Activated naive CD4-positive, alpha-beta T cell treated with anti-CD3 and anti-CD28 coated beads for 36 hours (primary cell): ENCODE measurements at places on chromosomes 5 and 9.

DNA sequence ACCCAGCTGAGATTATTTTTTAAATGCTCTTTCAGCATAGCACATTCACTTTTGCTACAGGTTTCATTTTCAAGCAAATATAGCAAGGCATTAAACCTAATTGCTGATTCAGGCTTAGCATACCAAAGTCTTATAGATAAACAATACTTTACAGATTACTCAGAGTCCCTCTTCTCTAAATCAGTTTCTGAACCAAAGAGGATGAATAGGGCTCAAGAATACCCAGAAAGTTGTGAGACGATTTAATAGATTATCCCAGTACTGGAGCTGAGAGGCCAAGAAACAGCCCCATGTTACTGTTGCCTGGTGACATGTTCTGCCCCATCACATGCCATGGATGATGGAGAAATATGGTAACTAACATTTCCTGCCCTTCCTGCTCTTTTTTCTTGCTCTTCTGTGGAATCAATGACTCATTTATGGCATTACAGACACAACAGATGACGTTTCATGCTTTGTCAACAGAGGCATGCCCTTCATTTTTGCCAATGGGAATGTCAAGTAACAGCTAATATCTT, 18.1 kb upstream of the SSBP2 start:
- H3K4me3 ChIP-seq = no peak overlapping the region
- no peak for DNase-seq
- no peaks in the 10 kb centered on the region for H3K36me3 ChIP-seq
- peaks cover 5% of the 10 kb centered on the region for H3K4me1 ChIP-seq

DNA sequence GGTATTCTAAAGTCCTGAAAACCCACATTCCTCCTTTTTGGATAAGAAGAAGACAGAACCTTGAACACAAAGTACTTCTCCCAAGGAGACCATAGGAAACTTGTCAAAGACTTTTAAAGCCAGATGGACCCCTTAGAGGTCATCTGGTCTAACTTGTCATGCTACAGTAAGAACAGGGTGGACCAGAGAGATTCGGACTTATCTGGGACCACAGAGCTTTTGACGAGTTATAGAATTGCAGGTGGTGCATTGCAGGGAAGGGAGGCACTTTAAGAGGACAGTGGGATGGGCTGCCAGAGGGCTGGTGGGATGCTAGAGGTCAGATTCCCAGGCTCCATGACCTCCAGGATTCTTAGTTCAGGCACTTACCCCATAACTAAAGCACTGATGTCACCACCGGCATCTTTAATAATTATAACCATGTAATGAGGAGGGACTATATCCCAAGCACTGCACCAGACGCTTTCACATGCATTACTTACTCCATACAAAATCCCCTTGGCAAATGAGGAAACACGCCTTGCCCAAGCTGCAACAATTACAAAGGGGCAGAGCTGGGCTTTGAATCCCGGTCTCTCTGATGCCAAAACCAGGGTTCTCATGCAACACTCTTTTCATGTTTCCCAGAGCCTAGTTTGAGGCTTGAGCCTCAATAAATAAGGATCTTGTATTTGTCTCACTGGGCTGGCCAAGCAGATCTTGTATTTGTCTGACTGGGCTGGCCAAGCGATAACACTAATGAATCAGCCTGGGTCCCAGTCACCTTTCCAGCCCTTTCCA, 12.8 kb upstream of the GPX3 start:
- no peak overlapping the region for H3K27ac ChIP-seq
- H3K27me3 ChIP-seq = peaks cover 3% of the 10 kb centered on the region
- no peak overlapping the region for H3K4me3 ChIP-seq
- H3K4me1 ChIP-seq = no peaks in the 10 kb centered on the region
- DNase-seq = no peak
- no peaks in the 10 kb centered on the region for H3K36me3 ChIP-seq

GRCh38 chr5:57113481-57113880, 60.4 kb upstream of the GPBP1 start:
- no peaks in the 10 kb centered on the region for H3K27me3 ChIP-seq
- no peak overlapping the region for H3K4me3 ChIP-seq
- no peaks in the 10 kb centered on the region for H3K36me3 ChIP-seq
- H3K4me1 ChIP-seq = peaks cover 9% of the 10 kb centered on the region
- no peak overlapping the region for H3K27ac ChIP-seq

DNA sequence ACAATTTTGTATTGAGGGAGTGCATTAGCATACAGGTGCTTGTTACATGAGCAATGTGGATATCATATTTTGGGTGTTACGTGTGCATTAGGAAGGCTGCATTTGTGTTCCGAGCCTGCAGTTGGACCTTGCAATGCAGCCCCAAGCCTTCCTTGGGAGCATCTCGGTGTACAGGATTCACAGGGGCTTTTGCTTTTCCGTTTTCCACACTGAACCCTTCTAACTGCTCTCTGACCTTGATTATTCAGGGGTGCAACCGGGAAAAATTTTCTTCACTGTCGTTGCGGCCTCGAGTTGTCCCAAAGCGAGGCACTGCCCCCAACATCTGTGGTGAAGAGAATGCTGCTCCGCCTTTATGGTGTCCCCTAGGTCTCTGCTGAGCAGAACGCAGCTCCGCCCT, 80.1 kb upstream of the PLEKHG4B start:
- no peaks in the 10 kb centered on the region for H3K36me3 ChIP-seq
- H3K27ac ChIP-seq = no peak overlapping the region
- H3K4me1 ChIP-seq = no peaks in the 10 kb centered on the region
- DNase-seq = no peak
- H3K4me3 ChIP-seq = no peak overlapping the region

- no peaks in the 10 kb centered on the region for H3K36me3 ChIP-seq
- H3K27ac ChIP-seq = no peak overlapping the region
- H3K4me3 ChIP-seq = peak overlapping the region; percentile 59
- H3K27me3 ChIP-seq = peaks cover 52% of the 10 kb centered on the region
Observed at GRCh38 chr5:72108202-72109061, 1.2 kb downstream of the MAP1B start.

GRCh38 chr9:78397045-78397444, 100.1 kb downstream of the PSAT1 start:
- H3K27ac ChIP-seq = no peak overlapping the region
- DNase-seq = no peak
- H3K36me3 ChIP-seq = no peaks in the 10 kb centered on the region
- no peak overlapping the region for H3K4me3 ChIP-seq

DNA sequence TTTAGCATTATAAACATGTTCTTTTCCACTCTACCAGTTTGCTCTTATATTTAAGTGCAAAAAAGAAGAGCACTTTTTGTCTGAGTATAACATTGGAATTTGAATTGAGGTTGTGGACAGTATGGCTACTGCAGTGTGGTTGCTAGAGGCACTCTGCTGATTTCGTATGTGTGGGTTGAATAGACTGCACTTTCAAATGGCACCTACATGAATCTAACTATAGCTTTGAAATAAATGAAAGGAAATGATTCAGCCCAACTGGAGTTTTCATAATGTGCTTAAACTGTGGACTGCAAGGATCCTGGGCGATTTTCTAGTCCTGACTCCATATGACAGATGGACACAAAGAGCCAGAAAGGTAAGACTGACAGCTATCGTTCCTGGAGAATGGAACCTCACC, 657.6 kb upstream of the RIOK2 start:
- H3K4me1 ChIP-seq = peaks cover 3% of the 10 kb centered on the region
- DNase-seq = no peak
- H3K27me3 ChIP-seq = peaks cover 2% of the 10 kb centered on the region
- H3K36me3 ChIP-seq = no peaks in the 10 kb centered on the region

DNA sequence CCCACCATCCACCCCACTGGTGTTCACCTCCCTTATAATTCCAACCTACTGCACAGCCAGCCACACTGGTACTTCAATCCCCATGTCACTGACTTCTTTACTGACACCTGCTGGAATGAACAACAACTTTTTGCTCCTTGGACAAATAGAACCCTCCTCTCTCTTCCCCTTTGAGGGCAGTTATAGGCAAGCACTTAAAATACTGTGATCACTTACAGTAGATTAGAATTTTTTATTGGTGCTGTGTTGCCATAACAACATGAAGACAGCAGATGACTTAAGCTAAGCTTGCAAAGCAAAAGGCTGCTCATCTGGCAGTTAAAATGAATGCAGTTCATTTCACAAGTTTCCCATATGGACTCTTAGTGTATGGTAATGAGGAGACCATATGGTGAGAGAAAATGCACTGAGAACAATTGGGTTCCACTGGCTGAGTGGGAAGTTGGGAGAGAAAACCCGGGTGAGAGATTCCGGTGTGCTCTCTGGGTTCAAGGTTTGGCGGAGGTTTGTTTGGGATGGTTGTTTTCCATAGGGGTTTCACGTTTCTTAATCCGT, 374.3 kb downstream of the EBF1 start:
- H3K27ac ChIP-seq = no peak overlapping the region
- H3K36me3 ChIP-seq = no peaks in the 10 kb centered on the region
- no peak overlapping the region for H3K4me3 ChIP-seq
- H3K27me3 ChIP-seq = no peaks in the 10 kb centered on the region
- DNase-seq = no peak

DNA sequence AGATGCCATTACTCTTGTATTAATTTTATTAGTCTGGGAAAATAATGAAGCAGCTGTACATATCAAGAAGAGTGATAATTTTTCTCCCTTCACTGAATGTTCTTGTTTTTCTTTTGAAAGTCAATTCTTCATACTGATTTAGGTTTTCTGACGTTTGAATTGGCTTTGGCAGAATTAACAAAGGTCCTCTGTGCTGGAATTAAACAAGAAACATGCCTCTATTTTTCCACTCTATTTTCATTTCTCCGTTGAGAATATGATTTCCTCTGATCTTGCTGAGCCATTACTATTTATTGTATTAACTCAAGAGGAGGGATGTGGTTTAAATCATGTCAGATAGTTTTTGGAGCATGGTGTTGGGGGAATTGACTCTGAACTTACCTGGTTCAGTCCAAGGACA, 42.3 kb downstream of the ANKDD1B start:
- no peak for DNase-seq
- no peaks in the 10 kb centered on the region for H3K27me3 ChIP-seq
- H3K4me1 ChIP-seq = peaks cover 3% of the 10 kb centered on the region
- H3K36me3 ChIP-seq = no peaks in the 10 kb centered on the region
- H3K4me3 ChIP-seq = no peak overlapping the region

DNA sequence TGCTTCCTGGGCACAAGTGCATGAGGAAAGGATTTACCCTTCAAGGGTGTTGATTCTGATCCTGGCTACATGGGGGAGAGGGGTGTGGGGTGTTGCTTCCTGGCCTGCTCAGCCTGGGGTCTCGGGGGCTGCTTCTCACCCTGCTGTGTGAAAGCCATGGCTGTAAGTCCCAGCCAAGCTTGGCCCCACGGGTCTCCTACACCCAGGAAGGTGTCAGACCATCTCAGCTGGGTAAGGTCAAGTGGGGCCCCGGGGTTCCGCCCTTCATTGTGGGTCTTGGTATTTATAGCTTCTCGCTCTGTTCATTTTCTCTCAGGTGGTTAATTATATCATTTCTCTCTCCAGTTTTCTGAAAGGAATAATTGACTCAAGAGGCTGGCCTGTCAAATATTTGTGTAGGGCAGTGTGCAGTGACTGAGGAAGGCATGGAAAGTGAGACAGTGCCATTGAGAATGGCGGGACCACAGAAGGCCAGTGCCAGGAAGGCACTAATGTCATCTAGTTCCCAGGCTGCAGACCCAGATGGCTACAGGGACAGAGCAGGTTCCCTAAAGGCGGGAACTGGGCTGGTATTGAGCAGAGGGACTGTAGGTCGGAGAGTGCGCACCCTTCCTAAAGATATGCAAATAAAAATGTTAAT, 126.0 kb downstream of the FOXD1 start:
- H3K36me3 ChIP-seq = no peaks in the 10 kb centered on the region
- H3K4me3 ChIP-seq = no peak overlapping the region
- DNase-seq = no peak
- no peaks in the 10 kb centered on the region for H3K4me1 ChIP-seq
- H3K27me3 ChIP-seq = peaks cover 40% of the 10 kb centered on the region
- no peak overlapping the region for H3K27ac ChIP-seq

- DNase-seq = no peak
- no peaks in the 10 kb centered on the region for H3K36me3 ChIP-seq
Observed at GRCh38 chr5:74107899-74108298, 481.9 kb downstream of the ARHGEF28 start.

DNA sequence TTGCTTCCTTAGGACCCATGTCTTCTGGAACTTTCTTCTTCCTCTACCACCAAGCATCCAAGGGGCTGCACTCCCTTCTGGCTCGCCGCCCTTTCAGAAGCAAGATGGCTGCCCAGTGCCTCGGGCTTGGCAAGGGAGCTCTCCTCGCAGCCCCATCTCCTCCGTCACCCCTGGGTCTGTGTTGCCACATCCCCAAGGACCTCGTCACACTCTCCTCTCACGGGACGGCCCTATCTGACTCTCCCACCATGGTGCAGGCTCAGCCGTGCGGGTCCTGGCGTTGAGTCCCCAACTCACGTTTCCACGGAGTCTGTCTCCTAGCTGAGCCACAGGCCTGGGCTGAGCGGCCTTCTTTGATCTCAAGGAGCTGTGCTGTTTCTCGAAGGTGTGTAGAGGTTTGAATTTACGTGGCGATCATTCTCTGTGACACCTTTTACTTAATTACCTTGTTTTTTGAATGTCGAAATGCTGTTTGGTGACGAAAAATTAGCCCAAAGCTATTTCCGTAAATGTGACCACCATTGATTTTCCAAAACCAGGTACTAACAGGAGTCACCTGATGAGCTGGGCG, 15.0 kb upstream of the SCGB3A1 start:
- DNase-seq = no peak
- H3K36me3 ChIP-seq = no peaks in the 10 kb centered on the region
- H3K4me1 ChIP-seq = no peaks in the 10 kb centered on the region
- no peak overlapping the region for H3K4me3 ChIP-seq

DNA sequence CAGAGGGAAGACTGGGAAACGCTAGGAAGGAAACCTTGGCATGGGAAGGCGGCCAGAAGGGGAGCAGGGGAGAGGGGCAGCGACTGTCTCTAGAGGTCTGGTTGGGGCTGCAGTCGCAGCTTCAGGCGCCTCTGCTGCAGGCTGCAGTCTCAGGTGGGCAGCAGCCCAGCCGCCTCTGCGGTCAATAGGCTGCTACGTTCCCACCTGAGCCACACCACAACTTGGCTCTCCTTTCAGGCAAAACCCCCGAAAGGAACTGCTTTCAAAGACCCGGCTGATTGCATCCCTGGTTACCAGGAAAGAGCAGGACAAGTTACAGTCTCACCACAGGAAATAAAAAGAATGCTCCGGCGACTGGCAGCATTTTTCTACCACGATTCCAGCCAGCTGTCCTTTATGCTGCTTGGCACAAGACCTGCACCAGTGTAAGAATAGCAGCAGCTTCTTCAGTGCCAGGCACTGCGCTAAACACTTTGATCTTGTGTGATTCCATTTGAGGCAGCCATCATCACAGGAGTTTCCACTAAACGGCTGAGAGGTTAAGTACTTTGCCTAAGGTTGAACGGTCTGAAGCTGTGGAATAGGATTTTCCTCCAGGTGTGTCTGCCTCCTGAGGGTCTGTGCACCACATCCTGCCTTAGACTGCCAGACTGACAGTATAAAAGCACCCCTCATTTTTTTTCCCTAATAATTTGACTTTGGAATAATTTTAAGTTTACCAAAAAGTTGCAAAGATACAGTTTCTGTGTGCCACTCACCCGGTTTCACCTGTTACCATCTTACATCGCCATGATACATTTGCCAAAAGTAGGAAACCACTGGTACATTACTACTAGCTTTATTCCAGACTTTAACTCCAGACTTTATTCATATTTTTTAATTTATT, 7.5 kb downstream of the RPS14 start:
- DNase-seq = no peak
- H3K27ac ChIP-seq = peak overlapping the region; percentile 46
- H3K36me3 ChIP-seq = peaks cover 35% of the 10 kb centered on the region
- H3K4me1 ChIP-seq = peaks cover 18% of the 10 kb centered on the region
- no peak overlapping the region for H3K4me3 ChIP-seq

- peaks cover 30% of the 10 kb centered on the region for H3K27me3 ChIP-seq
- no peak overlapping the region for H3K4me3 ChIP-seq
- H3K27ac ChIP-seq = no peak overlapping the region
- H3K36me3 ChIP-seq = no peaks in the 10 kb centered on the region
- no peak for DNase-seq
- peaks cover 17% of the 10 kb centered on the region for H3K4me1 ChIP-seq
Observed at GRCh38 chr5:1641041-1641440, 117.3 kb upstream of the LPCAT1 start.
